ENCODE measurements at places on chromosomes 4 and X.

GRCh38 chr4:56130606-56131155 is 181.9 kb downstream of the CEP135 start:
- no peak for DNase-seq

DNA sequence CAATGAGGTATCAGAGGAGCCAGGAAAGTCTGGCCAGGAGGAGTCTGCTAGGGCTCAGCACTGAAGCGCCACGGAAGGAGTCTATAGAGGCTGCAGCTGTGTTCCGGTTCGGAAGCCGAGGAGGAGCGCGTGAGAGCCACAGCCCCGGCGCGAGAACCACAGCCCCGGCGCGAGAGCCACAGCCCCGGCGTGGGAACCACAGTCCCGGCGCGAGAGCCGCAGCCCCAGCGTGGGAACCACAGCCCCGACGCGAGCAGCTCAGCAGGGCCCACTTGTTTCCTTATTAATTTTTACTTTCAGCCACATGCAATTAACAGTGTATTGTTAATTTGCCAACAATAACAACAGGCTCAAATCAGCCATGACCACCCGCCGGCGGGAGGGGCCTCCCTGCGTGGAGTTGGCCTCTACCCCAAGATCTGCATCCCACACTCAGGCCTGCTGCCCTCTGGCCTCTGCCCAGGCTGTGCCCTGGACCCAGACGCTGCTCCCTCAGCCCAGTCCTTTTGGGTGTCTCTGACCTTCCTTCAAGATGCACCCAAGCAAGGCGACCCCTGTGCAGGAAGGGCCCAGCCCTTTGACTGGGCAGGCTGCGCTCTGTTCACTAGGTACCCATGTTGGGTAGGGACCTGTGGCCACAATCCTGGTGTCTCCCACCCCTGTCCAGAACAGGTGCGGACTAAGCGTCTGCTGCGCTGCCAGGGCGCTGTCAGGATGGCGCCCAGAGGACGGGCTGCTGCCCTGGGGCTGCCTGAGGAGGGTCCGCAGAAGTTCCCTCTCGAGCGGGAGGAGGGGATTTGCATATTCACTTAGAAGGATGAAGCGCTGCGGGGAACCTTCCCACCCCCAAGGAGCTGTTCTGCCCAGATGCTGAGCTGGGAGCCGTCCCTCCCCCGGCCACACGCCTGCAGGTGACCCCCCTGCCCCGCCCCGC is 113.8 kb downstream of the ADRA2C start:
- no peak for DNase-seq

DNA sequence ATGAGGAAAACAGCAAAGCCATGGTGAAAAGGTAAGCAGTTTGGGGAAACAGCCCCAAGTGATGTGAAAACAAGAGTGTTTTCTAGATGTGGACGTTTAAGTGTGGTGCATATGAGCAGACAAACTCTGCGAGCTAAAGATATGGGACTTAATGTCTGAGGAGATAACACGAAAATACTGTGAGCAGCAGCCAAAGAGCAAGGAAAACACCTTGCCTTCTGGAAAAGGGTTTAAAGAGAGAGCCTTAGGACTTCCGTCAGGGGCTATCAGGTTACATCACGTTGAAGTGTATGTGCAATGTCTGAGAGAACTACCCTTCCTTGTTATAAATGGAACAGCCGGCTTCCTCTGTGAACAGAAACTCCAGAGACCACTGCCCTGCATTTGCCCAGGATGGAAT is 54.2 kb downstream of the LEF1 start:
- no peak for DNase-seq

- no peak for DNase-seq
Observed at GRCh38 chrX:31934842-31935370, 863.1 kb upstream of the FTHL17 start.

- DNase-seq: no peak
Observed at GRCh38 chr4:139028191-139028661, 12.6 kb downstream of the NOCT start.

DNA sequence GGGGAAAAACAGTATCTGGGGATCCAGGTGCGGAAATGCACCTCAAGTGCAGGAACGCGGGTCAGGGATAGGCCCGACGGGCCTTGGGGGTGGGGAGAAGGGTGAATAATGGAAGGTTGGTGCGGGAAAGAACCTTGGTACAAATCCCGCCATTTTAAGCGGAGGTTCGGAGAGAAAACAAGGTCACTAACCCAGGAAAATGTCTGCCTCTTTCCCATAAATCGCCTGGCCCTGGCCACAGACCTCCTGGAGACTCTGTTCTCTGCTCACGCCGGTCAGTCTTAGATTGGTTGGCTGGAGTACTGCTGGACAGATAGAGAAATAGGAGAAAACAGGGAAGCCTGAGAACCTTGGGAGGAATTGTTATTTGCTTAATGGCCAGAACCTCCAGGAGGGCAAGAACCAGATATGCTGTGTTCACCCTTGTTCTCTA is 897 bp upstream of the FBXL5 start:
- DNase-seq: peak; percentile 8

DNA sequence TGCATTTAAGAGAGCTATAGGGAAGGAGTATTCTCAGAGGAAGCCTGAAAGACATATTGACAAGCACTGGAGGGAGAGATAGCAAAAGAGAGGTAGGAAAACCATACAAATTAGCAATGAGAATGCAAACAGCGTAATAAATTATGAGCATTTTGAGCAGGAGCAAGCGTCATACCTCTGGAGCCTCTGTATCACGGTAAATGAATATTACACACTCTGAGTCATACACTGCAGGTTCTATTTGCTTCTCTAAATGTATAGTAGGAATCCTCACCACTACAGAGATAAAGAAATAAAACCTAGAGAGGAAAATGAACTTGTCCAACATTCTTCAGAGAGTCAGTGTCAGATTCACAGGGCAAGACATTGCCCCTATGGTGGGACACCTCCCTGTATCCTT is 46.4 kb upstream of the GABRE start:
- DNase-seq: no peak

DNA sequence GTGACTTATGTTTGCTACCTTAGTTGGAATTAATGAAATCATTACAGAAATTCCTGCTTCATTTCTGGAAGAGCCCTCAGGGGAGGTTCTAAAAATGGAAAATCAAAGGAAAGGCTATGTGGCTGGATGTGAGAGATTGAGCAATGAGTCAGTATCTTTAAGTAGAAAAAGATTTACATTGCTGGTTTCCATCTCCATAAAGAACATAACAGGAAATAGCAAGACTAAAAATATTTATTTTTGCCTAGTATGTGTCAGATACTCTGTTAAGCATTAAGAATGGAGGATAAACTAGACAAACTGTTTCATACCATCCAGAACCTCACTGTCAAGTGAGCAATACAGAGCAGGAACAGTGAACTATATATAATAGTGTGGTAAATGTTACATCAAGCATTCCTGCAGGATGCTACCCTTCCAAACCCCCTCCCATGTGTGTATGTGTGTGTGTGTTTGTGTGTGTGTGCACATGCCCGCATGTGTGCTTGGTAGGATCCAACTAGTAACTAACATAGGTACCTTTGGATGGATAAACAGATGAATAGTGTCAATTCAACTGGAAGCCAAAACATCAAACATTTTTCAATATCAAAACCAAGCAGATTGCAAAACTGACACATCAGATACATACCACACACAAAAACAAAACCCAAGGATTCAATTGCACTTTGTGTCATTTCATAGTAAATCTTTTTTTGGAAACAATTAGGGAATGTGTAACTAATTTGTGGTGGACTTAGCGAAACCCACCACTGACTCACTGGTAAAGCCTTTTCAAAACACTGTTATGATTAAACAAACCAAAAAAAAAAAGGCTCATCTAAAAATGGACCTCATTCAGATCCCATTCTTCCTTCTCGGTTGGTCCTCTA is 223.4 kb downstream of the SHROOM3 start:
- no peak for DNase-seq

DNA sequence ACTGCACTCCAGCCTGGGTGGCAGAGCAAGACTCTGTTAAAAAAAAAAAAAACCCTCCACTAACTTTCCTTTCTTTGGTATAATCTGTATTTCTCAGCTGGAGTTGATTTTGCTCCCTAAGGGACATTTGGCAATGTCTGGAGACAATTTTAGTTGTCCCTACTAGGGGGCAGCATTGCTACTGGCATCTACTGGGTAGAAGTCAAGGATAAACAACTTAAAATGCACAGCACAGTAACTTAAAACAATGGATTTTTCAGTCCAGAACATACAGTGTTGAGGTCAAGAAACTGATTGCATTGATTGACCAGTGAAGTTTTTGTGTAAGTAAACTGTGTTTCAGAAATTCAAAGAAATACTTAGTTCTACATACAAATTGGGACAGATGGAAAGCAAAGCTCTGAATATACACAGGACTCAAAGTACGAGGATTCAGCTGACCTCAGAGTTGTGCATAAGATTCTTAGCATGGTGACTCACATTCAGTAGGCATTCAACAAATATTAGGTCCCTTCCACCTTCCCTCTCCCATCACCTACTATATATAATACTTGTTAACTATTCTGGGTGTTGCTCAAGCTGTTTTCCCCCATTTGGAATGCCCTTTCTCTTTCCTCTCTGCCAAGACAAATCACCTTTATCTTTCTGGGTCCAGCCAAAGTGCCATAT is 8.8 kb downstream of the DDX53 start:
- no peak for DNase-seq

- DNase-seq: peak; percentile 30
Observed at GRCh38 chrX:101485212-101485949, at the start of gene ARMCX4. TSS of gene ARMCX4 (plus strand) at chrX:101485456. CDS start at chrX:101488590, 3,134 bp downstream.

GRCh38 chrX:40700640-40701342 is 34.6 kb downstream of the MED14 start:
- no peak for DNase-seq

- no peak for DNase-seq
Observed at GRCh38 chr4:83651846-83652245, 115.9 kb downstream of the GPAT3 start.

- DNase-seq: no peak
Observed at GRCh38 chr4:113810906-113811305, 49.4 kb upstream of the CAMK2D start.

GRCh38 chr4:159290321-159291030 is 187.6 kb downstream of the RAPGEF2 start:
- no peak for DNase-seq

DNA sequence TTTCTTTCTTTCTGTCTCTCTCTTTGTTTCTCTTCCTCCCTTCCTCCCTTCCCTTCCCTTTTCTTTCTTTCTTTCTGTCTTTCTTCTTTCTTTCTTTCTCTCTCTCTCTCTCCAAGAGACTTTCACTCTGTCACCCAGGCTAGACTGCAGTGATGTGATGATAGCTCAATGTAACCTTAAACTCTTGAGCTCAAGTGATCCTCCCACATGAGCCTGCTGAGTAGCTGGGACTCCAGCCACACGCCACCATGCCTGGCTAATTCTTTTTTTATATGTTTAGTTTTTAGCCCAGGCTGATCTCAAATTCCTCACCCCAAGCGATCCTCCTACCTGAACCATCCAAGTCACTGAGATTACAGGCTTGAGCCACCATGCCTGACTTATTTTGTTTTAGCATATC is 64.3 kb upstream of the EMCN start:
- no peak for DNase-seq

DNA sequence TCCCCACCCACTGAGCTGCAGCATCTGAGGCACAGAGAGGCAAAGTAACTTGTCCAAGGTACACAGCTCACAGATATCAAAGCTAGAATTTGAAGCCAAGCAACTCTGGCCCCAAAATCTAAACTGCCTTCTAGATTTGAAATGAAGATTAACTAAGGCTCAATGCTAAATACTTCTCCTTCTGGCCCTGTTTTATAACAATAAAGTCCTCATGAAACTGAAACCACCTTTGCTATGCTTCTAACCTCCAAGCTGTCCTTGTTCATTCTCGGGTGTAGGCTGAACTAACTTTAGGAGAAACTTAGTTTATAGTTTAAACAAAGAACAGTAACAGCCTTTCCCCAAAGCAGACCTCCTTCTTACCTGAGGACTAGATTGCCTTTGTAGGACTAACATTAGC is 93.6 kb downstream of the DCTD start:
- DNase-seq: no peak

DNA sequence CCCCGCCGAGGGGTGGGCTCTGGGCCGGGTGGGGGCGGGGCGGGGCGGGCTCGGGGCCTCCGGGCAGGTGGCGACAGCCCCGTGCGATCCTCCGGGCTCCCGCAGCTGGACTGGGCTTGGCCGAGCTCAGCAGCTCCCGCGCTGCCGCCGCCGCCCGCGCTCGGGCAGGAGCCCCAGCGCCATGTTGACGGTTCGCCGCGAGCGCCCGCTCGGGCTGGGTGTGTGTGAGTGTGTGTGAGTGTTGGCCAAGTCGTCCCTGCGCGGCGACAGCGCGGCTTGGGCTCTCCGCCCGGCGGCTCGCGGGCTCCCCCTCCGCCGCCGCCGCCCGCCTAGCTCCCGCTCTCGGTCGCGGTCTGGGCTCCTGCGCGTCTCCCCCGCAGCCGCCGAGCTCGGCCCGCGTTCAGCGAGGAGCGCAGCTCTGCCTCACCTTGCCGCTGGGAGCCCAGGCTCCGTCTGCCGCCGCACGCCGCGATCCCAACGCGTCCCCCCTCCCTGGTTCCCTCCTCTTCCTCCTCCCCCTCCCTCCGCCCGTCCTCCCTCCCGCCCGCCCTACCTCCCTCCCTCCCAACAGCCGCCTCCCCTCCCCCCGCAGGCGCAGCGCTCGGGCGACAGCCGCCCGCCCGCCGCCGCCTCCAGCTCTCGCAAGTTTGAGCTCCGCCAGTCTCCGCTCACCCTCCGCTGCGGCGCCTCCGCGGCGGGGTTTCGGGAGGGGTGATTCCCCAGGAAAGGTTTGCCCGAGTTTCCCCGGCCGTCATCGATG is at the start of gene BCOR:
TSS of gene BCOR (minus strand) at position 455 of the 760 bp plus-strand sequence. CDS start 20,029 bp downstream, outside the sequence.
- DNase-seq: peak; percentile 66

GRCh38 chrX:43581888-43582539 is 74.1 kb upstream of the MAOA start:
- no peak for DNase-seq

GRCh38 chr4:185036019-185036418 is 17.7 kb downstream of the HELT start:
- no peak for DNase-seq

- no peak for DNase-seq
Observed at GRCh38 chr4:2066011-2066551, 7.0 kb downstream of the NAT8L start.

DNA sequence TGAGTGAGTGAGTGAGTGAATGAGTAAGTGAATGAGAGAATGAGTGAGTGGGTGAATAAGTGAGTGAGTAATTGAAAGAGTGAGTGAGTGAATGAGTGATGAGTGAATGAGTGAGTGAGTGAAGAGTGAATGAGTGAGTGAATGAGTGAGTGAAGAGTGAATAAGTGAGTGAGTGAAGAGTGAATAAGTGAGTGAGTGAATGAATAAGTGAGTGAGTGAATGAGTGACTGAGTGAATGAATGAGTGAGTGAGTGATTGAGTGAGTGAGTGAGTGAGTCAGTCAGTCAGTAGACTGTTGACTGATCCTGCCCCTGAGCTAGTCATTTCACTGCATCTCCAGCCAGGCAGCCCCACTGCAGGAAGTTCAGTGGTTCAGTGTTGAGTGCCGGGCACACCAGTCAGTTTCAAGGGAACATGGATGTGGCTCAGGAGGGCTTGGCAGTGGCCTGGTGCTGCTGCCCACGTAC is 228.4 kb upstream of the PSAPL1 start:
- DNase-seq: no peak

- no peak for DNase-seq
Observed at GRCh38 chr4:159297091-159297490, 194.2 kb downstream of the RAPGEF2 start.

- no peak for DNase-seq
Observed at GRCh38 chr4:109171070-109171469, 131.4 kb downstream of the COL25A1 start.

- no peak for DNase-seq
Observed at GRCh38 chrX:72280321-72280845, 3.3 kb upstream of the RPS4X start.

- DNase-seq: no peak
Observed at GRCh38 chr4:37538931-37539330, 147.2 kb downstream of the RELL1 start.

Measured in T follicular helper cell (primary cell).